Stimulated activated CD8-positive, alpha-beta memory T cell treated with anti-CD3 and anti-CD28 coated beads, Interleukin-4, amount 100 ng/mL, for 1 hour (primary cell): ENCODE measurements at places on chromosomes 3 and 15.

GRCh38 chr15:36468746-36469145 lies 110.7 kb upstream of the CDIN1 start:
- DNase-seq: no peak

DNA sequence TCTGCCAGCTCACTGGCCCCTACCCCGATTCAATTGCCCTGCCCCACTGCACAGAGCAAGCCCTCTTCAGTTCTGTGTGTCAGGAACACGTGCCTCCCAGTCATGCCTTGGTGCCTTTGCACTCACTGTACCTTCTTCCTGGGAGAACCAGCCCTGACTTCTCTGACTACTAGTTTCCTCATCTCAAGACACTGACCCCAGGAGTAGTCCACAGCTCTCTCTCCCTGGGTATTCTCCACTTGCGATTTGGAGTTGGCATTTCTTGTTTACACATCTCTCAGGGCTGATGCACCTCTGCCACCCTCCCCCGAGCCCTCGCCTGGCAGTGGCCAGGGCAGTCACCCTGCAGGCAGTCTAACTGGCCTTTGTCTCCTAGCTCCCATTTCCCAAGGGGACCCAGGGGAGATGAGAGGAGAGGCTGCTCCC lies 5.7 kb downstream of the CISH start:
- DNase-seq: no peak

GRCh38 chr3:15769256-15769915 lies 28.4 kb downstream of the ANKRD28 start:
- DNase-seq: no peak

DNA sequence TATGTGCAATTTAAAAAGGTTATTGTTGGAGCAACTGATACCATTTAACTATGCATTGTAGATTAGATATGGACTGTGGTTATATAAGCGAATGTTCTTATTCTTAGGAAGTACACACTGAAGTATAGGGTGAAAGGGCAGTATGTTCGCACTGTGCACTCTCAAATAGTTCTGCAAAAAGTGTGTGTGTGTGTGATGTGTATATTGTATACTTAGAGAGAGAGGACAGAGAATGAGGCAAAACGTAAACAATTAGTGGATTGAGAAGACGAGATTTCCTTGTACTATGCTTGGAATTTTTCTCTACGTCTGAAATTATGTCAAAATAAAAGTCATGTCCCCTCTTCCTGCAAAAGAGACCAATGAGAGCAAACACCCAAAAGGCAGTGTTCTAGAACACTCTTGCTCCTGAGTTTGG lies 30.4 kb downstream of the LSM3 start:
- no peak for DNase-seq

DNA sequence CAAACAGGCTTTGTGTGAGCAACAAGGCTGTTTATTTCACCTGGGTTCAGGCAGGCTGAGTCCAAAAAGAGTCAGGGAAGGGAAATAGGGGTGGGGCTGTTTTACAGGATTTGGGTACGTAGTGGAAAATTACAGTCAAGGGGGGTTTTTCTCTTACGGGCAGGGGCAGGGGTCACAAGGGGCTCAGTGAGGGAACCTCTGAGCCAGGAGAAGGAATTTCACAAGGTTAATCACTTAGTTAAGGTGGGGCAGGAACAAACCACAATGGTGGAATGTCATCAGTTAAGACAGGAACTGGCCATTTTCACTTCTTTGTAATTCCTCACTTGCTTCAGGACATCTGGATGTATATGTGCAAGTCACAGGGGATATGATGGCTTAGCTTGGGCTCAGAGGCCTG lies 1592.8 kb upstream of the GBE1 start:
- no peak for DNase-seq

GRCh38 chr3:46012246-46012645 lies 15.0 kb downstream of the XCR1 start:
- DNase-seq: no peak

- no peak for DNase-seq
Observed at GRCh38 chr15:96181873-96182301, 148.6 kb upstream of the NR2F2 start.

DNA sequence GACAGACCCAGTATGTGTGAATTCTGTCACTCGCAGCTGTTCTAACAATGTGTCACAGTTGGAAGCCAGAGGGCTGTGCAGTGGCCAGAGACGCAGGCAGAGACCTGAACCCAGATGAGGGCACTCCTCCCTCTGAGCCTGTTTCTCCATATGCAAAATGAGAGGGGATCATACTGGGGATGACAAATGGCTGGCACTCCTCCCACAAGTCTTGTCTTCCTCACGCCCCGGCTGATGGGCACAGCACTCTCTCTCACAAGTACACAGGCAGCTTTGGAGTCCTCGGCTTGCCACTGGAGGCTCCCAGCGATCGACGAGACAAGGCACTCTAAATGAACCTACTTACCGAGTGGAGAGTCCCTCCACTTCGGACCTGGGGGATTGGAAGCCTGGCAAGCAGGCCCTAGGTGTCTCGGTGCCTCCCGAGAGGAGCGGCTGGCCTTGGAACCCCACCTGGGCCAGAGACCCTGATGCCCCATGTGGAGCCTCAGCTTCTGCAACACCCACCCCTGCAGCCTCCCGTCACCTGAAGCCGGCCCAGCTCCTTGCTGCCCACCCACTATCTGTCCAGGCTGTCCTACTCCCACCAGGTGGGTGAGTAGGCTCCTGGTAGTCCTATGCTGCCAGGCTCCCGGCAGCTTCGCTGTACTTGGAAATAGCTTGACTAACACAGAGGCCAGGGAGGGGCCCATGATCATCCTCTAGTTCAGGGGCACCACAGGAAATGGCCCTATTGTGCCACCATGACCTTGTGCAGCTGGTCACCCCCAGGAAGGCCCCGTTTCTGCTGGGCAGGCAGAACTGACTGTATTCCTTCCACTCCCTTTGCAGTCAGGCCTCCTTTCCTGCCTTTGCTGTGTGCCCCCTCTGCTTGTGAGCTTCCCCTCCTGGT lies 65.0 kb upstream of the IQSEC1 start:
- no peak for DNase-seq

- DNase-seq: peak; percentile 10
Observed at GRCh38 chr3:128383316-128384235, 83.1 kb downstream of the DNAJB8 start.

- DNase-seq: no peak
Observed at GRCh38 chr3:105564546-105565288, 198.0 kb downstream of the ALCAM start.

DNA sequence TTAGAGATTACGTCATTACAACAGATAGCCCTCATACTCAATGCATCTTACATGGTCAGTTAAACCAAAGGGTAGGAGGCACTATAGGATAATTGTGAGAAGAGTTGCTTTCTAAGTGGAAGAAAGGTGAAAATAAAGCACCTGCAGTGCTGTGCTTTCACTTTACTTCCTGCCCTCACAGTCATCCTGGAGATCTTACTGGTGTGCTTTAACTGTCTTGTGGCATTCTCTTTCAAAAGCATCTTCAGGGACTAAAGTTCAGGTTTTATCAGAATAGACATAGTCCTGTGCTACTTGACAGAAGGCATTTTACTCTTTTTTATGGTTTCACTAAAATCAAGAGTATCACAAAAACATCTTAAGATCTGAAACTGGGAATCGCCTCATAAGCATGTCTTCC lies 286.6 kb downstream of the ZBTB20 start:
- DNase-seq: no peak

DNA sequence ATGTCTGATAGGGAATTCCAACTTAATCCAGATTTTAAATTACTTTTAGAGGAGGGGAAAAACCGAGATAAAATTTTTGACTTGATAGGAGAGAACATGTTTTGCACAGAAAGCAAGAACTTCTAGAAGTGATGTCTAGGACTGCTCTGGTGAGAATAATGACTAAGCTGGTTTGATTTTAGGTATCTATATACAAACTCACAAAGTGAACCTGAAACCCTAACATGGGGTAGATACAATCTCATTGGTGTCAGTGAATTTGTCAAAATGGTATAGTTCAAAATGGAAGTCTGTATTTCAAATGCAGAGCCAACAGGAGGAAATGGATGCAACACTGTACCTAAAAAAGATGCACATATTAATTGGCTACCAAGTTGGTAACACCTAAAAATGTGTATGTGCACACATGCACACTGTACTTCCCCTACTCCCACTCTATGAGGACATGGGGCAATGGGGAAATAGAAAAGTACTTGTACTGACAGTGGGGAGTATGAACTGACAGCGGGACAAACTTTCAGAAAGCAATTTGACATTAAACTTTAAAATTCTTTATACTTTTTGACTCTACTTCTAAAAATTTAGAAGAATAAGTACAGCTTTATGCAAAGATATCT lies 53.0 kb downstream of the NR1I2 start:
- no peak for DNase-seq
